ENCODE measurements at places on chromosomes 7 and 10.

DNA sequence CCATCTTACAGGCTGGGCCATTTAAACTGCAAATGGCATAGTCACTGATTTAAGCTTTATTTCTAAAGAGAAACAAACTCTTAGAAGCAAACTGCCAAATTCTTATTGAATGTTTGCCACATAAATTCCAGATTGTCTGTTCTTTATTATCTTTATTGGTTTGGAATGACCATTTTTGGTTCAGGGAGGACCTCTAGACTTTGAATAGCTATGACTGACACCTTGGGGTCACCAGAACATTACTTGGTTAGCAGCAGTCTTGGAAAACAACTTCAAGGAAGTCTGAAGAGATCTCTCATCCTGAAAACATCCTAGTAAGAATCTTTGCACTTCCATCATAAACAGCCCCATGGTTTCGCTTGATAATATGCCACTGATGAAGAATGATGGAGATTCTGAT lies 197.1 kb downstream of the SUGCT start:
- DNase-seq: no peak

DNA sequence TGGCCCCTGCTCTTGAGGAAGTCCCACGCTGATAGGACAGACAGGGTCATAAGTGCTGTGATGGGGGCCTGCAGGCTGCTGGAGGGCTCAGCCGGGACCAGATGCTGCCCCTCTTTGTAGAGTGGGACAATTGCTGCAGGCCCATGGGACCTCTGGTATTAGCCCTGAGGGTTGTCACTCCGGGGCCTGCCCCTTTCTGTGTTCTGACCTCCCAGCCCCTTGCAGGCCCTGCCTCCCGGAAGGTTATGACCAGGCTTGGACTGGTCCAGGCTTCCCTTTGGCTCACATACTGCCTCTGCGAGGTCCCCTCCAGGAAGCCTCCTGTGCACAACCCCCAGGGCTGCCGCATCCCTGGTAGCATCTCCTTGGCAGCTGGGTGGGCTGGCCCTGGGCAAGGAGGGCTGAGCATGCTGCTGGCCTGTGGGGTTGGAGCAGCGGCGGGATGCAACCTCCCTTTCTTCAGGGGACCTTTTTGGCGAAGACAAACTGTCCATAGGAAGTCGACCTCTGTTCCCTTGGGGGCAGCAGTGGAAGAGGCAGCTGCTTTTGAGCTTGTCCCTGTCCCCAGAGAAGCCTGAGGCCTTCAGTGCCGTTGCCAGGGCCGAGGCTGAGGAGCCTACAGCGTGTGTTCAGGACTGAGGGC lies 8.8 kb downstream of the LIMK1 start:
- DNase-seq: no peak

DNA sequence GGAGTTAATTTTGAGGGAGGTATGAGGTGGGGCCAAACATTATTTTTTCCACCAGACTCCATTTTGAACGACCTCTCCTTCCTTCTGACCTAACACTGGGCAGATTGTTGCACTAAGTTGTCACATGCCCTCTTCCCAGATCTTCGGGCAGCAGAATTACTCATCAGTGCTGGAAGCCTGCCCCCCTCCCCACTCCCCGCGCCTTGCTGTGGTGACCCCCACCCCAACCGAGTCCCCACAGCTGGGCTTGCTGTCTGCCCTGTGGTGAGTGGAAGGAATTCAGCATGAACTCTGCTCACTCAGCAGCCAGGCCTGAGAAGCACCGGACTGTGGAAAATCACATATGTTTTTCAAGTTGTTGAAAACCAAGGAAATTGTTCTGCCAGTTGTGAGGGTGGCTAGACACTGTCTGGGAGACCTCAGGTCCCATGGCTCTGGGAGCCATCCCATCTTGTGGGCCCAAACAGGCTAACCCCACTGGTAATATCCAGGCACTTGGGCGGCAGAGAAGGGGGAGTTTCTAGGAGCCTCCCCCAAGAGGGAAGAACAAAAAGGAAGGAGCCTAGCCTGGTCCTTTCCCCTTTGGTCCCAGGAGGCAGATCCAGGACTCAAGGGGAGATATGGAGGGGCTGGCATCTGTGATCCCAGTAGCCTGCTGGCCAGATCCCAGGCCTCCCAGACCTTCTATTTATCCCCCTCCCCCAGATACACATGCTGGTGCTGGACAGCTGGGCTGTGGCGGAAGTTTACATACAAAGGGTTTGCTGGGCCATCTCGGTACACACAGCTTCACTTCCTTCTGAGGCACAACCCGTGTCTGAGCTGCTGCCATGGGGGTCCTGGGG lies 3.5 kb upstream of the AEBP1 start:
- no peak for DNase-seq

GRCh38 chr7:33558549-33559323 lies 346.6 kb upstream of the BMPER start:
- DNase-seq: no peak

- DNase-seq: no peak
Measured at GRCh38 chr7:44678471-44679179, 70.0 kb upstream of the ZMIZ2 start.

DNA sequence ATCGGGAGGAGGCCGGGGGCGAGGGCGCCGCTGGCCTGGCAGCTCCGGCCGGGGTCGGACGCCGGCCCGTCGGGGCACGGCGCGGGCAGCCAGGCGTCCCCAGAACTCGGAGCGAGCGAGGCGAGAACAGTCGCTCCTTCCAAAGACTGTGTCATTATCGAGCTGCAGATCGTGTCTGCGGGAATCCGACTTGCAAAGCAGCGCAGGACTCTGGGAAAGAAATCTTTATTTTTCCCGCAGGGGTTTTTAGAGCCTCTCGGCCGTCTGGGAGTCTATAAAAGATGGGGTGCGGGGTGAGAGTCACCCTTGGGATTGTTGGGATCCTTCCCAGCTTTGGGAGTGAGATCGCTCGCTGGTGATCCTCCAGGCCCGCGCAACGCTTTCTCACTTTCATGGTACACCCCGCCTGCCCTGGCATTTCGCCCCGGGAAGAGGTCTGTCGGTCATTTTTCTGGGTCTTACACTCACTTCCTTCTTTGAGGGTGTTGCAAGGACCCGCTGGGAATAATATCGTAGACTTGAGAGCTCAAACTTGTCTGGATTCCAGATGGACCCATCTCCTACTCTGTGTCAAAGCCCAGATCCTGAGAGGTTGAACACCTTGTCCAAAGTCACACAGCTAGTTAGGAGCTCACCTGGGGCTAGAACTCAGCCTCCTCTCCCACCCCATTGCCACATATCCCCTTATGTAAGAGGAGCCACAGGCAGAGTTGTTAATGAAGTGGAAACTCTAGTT lies 1.0 kb downstream of the UBTD1 start:
- DNase-seq: no peak

DNA sequence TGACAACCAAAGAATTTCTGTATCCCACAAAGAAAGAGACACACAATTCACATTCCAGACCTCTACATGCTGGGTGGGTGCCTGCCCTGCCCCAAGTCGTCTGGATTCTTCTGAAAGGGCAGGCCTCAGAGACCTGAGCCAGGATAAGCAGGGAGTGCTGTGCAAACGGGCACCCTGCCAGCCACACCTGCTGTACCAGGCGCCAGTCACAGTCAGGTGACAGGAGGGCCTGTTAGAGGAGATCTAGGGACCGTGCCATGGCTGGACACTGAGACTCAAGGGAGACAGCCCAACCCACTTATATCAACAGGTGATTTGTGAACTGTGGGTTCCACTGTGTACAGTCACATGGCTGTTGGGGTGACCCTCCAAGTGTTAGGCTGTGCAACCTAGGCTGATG lies 103.1 kb upstream of the AFAP1L2 start:
- no peak for DNase-seq

GRCh38 chr10:118870467-118871243 lies 115.9 kb upstream of the CACUL1 start:
- DNase-seq: no peak

DNA sequence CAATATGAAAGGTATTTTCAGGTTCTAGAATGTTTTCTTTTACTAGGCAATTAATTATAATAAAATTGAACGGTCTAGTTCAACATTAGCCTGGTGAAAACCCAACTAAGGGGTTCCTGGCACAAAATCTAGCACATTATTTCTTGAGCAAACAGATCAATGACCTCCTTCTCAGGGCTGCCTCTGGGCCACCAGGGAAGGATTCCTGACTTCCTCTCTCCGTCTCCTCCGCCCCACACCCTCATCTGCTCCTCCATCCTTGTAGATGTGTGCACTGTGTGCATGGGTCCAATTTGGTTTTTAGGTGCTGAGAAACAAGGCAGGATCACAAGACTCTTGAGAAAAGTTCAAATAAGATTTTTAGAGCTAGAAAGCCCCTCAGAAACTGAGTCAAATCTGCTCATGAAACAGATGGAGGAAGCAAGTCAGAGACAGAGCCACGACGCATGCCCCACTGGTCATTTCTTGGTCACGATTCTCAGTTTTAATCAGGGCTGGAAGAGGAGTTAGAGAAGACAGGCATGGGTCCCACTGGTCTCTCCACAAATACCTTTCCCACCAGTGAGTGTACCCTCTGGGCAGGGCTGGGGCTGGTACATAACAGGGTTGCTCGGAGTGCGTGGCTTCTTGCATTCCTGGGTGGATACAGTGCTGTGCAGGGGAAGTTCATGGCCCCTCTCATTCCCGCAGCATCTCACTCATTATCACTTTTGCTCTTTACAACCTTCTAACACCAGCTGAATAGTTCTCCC lies 3.8 kb downstream of the TRPV6 start:
- DNase-seq: no peak

DNA sequence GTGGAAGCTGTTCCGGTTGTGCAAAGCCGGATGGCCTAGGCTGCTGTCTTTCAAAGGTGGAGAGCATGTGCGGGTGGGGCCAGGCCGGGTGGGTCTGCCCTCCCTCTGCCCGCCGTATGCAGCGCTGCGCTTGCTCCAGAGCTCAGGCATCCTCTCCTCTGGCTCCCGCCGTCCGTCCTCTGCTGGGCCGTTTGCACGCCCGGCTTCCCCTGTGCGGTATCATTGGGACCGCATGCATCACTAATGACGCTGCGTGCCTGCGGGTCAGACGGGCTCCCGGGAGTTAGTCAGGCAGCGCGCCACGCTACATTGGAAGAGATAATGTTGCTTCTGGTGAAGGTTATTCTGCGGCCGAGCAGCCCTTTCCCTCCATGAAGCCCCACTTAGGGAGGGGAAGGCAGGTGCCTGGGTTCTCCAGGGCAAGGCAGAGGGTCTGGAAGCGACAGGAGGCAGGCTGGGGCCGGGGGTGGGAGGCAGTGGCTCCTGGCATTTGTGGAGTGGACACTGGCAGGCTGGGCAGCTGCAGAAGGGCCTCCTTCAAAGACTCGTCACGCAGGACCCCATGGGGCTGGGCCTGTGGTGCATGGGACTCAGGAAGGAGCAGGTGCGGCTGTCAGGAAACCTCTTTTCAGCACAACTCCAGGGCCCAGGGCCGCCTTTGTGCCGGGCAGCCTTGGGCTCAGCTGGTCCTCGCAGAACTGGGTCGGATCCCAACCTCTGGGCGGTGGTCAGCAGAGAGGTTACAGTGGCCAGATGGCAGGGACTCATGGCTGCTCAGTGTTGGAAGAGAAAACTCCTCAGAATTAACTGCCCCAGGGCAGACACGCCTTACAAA lies 318.5 kb downstream of the WDR37 start:
- DNase-seq: no peak

- no peak for DNase-seq
Measured at GRCh38 chr7:108118959-108119358, 11.2 kb downstream of the LAMB4 start.

- no peak for DNase-seq
Measured at GRCh38 chr10:128814024-128814423, 653.0 kb upstream of the MGMT start.

DNA sequence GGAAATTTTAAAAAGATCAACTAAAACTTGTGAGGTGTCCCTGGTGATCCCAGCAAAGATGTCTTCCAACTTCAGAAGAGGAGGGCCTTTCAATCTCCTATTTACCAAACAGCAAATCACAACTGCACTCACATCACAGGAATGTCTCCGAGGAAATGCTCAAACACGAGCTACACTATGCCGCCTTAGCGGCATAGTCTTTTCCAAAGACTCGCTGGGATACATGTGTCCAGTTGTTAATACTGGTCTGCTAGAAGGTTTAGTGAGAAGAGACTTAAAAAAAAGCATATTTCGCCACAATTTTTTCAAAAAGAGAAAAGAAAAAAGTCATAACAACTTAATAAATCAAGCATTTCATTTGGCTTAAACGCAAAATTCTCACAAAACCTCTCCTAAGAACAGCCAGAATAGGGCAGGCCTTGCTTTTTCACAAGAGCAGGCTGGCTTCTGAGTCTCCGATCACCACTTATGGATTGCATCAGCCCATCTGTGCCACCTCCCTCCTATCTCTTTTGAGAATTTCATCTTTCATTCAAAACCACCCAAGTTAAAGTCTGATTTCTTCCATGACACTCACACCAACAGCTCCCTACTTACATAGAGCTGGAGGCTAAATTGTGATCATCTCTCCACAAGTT lies 66.1 kb downstream of the GNA12 start:
- no peak for DNase-seq

- no peak for DNase-seq
Measured at GRCh38 chr10:101217450-101218281, 11.6 kb downstream of the LBX1 start.

DNA sequence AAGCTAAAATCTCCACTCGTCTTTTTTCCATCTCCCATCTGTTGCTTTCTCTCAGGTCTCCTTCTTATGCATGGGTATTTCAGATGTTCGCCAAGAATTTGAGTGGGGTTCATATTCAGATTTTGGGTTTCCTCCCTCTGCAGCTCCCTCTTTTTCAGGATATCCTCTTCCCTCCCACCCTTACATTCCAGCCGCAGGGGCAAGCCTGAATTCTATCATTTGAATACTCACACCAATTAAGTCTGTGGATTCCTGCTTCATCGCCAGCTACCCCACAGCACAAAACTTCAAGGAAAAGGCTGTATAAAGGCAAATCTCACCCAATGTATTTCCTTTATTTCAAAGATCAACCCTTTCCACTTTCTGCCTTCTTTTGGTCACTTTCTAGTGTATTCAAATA lies 41.6 kb upstream of the FOXI2 start:
- no peak for DNase-seq

DNA sequence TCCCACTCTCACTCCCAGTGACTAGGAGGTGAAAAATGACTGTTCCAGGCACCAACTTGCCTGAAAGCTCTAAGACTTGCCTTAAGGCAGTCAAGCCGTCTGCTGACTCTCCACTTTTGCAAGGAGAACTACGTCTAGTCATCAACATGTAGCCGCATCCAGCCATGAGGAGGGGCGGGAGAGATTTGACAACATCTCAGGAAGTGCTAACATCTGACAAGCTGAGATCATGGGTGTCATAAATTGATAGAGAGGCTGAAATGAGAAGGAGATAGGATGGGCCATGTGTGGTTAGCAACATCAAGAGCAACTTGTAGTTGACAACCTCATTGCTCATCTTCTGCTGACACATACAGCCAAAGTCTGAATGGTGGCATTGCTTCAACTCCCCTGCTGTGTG lies 9.0 kb upstream of the TBXAS1 start:
- DNase-seq: peak; percentile 24

- no peak for DNase-seq
Measured at GRCh38 chr10:52632591-52632990, 140.0 kb downstream of the MBL2 start.

Data from natural killer cell (primary cell).